ENCODE measurements at places on chromosomes 6 and 20.
A peak's percentile ranks its signal among the peaks of the same experiment; 100 is the strongest.

- DNase-seq: peak; percentile 36
Observed at GRCh38 chr20:32731882-32732266, 11.4 kb downstream of the COMMD7 start.

DNA sequence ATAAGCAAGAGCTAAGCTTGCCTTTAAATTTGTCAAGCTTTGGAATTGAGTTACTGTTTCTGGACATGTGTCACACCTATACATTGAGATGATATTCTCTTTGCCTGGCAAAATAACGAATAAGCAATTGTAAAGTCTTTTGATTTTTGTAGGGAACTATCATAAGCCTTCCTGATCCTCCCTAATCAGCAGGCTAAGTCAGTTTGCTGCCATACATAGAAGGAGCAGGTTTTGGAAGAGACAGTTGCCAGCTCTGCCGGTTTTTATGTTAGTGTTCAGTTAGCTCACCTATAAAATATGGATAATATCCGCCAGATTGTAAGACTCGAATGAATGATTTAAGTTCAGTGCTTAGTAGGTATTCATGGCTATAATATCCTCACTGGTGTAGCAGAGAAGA lies 34.4 kb upstream of the BCAS1 start:
- DNase-seq: no peak

DNA sequence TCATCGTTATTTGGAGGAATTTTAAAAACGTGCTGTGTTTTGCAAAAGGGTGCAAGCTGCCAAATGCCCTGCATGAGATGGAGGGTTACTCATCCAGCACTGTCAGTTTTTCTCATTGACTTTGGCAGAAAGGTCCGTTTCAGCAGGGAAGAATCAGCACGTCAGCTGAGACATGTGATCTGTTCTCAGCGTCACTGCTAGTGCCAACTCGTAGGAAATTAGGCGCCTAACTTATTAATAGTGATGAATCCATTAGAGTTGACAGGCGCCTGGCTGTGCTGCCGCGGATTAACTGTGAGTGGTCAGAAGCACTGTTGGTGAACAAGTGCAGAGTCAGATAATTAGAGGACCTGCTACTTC lies 175.5 kb upstream of the FOXQ1 start:
- peak; percentile 94 for DNase-seq

DNA sequence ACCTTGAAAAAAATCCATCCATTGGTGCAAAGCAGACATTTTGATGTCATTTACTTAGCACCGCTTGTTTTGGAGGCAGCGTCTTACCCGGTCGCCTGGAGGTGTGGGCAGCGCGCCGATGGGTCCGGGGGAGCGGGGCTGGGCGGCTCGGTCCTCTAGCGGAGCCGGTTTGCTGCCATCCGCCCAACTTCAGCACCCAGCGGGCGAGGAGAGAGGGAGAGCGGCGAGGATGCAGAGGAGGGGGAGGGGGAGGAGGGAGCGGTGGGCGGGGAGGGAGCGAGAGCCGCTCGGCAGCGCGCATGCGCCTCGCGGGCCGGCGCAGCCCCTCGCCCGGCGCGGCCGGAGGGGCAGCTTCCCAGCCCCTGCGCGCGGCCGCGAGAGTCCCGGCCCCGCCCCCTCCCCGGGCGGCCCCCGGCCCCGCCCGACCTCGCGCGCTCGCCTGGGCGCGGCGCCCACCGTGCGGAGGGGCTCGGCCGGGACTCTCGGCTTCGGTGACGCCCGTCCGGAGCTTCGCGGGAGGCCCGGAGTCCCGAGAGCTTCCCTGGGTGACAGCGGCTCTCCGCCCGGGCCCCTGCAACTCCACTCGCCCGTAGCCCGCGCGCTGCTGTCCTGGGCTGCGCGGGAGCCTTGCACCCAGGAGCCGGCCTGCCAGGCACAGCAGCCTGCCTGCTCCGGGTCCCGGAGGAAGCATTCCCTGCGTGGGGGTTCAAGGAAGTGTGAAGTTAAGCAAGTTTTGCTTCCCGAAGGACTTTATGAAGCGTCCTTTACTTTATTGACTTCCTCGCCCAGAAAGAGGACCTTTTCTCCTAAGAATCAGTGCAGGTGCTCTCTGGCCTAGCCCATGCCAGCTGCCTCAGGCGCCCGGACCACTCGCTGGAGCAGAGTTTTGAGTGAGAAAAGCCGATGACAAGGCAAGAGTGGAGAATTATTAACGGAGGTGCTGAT lies at the start of gene RGS17:
TSS of gene RGS17 (minus strand) at position 246 of the 945 bp plus-strand sequence. CDS start 87,264 bp downstream, outside the sequence.
- peak; percentile 79 for DNase-seq

Data from fibroblast of gingiva (primary cell).